ENCODE measurements at places on chromosomes 5 and 9.

GRCh38 chr9:116966199-116966598 lies 279.1 kb downstream of the TRIM32 start:
- no peak for DNase-seq

DNA sequence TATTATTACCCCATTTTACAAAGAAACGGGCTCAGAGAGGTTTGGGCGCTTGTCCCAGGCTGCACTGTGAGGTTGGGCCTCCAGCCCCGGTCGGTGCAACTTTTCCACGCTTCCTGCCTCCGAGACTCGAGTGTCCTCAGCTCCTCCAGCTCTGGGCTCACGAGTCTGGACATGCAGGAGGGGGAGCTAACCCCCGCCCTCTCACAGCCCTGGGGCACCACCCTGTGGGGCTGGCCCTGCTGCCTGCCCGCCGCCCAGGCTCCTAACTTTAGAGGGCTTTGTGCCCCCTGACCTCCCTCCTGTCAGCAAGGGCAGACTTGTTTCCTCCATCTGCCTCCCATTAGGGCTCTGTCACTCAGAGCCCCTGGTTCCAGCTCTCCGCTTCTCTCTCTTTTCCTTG lies 4.3 kb upstream of the ASB6 start:
- no peak for DNase-seq

DNA sequence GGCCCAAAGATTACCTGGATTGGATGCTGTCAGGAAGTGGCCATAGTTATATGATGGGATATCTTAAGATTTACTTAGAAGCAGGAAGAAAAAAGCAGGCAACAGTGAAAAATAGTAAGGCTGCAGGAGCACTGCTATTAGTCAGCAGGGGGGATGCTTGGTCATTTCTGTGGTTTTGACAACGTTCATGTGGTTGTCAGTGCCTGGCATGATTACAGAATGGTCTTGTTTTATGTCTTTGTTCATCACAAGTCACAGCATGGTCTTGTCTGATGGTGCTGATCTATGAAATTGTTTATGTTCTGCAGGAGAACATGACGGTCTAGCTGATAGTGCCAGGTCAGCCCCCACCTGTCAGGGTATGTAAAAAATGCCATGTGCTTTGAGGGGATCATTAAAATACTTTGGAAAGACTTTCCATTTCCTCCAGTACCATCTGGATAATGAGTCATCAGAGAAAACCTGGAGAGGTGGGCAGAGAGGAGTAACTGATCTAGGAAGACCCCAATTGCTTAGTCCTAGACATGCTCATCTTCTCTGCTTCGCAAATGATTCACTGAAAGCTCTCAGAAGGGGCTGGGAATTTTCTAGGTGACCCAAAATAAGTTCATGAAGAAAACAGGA lies 48.5 kb downstream of the PLGRKT start:
- DNase-seq, result no peak

- no peak for DNase-seq
Observed at GRCh38 chr5:159441441-159441840, 111.2 kb upstream of the IL12B start.

- no peak for DNase-seq
Observed at GRCh38 chr5:34811706-34812105, 27.3 kb upstream of the TTC23L start.

DNA sequence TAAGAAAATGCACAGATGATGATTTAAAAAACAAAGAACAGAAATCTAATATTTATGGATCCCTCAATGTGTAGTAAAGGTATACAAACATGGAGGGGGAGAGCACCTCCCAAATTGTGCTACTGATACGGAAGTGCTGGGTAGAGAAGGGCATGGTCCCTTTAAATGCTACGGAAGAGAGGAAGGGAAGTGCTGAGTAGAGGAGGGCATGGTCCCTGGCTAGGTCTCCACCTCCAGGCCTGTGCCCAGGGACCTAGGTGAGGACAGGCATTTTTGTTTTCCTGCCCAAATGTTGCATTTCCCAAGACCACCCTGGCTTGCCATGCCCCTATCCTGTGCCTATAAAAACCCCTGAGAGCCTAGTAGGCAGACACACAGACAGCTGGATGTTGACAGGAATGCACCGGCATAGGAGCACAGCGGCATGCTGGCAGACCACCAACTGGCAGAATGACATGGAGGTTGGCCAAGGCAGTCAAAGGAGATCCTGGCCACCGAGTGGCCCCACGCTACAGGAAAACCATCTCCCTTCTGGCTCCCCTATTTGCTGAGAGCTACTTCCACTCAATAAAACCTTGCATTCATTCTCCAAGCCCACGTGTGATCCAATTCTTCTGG lies 62.1 kb upstream of the SPDL1 start:
- DNase-seq, result no peak

DNA sequence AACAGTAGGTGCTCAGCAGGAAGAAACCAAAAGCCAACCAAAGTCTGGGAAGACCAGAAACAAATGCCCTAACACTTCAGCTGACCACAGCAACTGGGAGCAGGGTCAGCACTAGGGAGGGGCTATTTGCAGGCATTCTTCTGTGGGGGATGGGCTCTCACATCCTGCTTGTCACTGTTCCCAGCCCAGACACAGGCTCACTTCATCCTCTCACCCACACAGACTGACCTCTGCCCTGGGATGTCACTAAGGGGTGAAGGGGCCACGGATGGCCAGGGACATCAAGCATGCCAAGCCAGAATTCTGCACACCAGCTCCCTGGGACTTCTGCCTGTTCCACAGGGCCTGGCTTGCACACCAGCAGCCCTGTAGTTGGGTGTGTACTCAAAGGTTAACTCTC lies 28.7 kb downstream of the GFRA3 start:
- no peak for DNase-seq

DNA sequence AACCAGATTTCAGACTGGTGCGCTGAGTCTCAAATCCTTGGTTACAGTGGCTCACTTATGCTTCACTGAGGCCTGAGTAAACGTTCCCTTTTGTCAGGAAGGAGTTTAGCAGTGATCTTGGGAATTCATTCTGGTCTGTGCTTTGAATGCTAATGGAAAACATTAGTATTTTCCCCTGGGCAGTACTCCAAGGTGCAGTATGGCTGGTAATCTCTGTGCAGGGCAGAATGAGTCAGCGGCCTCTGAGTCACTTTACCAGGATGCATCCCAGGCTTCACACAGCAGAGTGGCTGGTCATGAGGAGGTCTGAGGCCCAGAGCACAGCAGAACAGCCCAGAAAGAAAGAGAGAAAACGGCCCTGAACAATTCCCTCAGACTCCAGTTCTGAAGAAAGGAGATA lies 54.0 kb downstream of the PCA3 start:
- DNase-seq, result no peak

DNA sequence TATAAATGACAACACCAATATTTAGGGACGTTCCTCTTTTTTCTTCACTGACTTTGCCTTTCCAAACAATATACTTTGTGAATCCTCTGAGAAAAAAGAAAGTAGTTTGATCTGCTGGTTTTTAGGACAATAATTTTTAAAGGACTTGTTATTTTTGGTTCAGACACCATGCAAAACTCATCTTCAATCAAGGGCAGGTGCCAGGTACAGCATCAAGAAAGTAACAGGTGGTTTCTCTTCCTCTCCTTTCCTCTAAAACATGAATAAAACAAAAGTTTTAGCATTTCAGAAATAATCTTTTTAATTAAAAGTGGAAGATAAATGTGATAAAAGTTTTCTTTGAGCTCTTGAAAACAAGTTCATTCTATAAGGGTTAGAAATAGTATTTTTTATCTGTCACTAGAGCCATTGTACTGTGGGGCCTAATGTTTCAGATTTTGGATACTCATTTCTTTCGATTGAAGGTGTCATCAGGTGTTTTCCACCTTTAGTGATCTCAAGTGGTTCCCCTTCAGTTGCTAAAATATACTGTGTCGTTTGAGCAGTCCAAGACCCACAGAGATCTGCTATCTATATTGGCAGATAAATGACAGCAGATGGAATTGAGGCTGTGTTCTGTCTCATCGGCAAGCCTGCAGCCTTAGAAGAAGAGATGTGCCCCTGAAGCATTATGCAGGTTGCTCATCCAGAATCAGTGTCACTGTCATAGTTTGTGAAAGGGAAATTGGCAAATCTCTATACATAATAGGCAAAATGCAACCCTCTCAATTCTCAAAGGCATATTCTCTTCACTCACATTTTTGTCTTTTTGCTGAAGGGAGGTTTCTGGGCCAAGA lies 499.7 kb downstream of the PDE4D start:
- no peak for DNase-seq

DNA sequence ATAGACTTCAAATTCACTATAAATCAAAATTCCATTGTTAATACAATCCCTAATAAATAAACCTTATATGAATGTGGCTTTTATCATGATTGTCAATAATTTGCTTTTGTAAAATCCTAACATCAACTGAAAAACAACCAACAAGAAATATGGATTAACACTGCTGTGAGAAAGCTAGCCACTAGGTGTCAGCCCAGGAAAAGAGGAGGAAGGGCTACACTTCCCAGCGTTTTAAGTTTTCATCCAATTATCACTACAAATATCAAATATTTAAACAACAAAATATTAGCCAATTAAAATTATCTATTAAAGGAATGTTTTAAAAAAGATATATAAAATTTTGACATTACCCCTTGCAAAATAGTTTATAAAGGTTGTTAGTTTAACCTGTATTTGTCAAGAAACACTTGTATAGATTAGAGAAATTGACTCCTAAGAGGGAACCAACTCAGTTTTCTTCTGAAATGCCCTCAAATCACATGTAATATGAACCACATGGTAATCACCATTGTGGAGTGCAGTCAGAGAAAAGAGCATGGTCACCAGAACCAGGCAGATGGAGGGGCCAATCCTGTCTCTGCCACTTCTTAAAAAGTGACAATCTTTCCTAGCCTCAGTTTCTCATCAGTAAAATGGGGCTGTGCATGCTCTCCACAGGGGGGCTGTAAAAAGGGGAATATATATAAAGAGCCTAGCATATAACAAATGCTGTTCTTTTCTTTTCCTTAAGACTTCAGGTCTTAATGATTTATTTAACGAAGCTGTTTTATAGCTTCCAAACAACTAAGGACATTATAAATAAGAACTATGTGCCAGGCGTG lies 188.2 kb downstream of the CRB2 start:
- no peak for DNase-seq

DNA sequence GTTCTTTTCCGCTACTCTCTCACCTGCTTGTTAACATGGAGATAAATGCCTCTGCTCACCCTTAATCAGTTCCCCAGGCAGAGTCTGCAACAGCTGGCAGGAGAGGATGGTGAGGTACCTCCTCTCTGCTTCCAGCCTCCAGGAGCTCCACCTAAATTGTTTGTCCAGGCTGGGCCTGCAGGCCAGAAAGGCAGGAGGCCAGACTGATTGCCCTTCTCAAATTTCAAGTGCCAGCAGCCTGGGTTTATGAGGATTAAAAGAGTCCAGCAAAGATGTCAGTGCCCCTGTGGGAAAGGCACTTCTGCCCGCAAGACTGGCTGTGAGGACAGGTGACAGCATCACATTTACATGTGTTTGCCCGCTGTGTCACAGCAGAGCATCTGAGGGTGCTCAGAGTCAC lies 19.8 kb downstream of the CORO2A start:
- no peak for DNase-seq
